ENCODE measurements at places on chromosomes 7 and 10.

DNA sequence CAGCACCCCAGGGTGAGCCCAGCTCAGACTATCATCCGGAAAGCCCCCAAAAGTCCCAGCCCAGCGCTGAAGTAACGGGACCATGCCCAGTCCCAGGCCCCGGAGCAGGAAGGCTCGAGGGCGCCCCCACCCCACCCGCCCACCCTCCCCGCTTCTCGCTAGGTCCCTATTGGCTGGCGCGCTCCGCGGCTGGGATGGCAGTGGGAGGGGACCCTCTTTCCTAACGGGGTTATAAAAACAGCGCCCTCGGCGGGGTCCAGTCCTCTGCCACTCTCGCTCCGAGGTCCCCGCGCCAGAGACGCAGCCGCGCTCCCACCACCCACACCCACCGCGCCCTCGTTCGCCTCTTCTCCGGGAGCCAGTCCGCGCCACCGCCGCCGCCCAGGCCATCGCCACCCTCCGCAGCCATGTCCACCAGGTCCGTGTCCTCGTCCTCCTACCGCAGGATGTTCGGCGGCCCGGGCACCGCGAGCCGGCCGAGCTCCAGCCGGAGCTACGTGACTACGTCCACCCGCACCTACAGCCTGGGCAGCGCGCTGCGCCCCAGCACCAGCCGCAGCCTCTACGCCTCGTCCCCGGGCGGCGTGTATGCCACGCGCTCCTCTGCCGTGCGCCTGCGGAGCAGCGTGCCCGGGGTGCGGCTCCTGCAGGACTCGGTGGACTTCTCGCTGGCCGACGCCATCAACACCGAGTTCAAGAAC lies 1.1 kb downstream of the VIM start:
- peak; percentile 84 for DNase-seq

GRCh38 chr10:10677479-10677878 lies 340.2 kb upstream of the CELF2 start:
- peak; percentile 24 for DNase-seq

DNA sequence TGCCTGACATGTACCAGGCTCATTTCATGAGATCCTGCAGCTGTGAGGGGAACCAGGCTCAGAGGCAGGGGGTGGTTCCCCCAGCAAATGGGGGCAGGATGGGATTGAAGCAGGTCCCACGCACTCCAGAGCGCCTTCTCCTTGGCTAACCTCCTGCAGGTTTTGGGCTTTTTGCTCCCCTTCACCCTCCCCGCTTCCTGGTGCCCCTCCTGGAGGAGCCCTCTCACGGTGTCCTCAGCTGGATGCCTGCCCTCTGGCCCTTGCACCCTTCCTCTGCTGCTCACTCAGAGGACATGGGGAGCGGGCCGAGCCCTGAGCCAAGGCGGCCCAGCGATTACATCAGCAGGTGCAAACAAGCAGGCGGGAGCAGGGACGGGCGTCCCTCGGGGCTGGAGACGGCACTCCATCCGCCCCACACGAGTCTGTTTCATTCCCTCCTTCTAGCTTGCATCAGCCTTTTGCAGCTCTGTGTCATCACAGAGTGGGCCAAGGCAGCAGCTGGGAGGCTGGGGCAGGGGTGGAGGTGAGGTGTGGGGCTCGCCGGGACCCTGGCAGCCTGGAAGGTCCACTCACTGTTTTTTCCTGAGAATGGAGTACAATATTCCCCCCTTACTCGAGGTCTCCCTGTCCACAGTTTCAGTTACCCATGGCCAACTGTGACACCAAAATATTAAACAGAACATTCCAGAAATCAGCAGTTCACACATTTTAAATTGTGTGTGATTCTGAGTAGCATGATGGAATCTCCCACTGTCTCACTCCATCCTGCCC lies 52.7 kb upstream of the SLC29A3 start:
- no peak for DNase-seq

DNA sequence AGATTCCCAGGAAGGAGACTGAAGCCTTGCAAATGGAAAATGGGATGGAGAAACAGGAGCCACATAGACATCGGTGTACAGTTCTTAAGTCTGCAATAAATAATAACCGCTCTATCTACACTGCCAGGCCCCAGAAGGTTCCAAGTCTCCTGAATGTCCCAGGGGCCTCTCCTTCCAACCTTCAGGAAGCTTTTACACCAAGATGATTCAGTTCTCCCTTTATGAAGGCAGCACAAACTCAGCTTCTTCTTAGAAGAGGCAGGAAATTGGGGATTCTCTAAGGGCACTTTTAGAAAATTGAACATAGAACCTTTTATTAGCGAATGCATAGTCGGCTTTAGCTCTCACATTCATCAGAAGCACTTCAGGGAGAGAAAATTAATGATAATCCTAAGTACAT lies 130.8 kb upstream of the LYZL1 start:
- DNase-seq, result no peak

DNA sequence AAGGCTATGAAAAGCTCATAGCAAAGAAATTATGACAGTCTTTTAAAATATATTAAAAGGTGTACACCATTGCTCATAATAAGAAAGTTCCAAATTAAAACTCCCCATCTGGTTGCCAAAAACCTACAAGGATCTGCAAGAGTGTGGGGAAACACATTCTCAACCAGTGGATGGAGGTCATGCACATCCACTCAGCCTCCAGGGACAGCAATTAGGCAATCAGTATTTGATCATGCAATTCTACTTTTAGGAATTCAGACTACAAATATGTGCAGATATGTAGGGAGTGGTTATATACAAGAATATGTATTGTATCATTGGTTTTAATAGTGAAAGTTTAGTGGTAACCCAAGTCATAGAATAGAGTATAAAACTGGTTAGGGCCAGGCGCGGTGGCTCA lies 157.8 kb downstream of the FGFR2 start:
- no peak for DNase-seq

DNA sequence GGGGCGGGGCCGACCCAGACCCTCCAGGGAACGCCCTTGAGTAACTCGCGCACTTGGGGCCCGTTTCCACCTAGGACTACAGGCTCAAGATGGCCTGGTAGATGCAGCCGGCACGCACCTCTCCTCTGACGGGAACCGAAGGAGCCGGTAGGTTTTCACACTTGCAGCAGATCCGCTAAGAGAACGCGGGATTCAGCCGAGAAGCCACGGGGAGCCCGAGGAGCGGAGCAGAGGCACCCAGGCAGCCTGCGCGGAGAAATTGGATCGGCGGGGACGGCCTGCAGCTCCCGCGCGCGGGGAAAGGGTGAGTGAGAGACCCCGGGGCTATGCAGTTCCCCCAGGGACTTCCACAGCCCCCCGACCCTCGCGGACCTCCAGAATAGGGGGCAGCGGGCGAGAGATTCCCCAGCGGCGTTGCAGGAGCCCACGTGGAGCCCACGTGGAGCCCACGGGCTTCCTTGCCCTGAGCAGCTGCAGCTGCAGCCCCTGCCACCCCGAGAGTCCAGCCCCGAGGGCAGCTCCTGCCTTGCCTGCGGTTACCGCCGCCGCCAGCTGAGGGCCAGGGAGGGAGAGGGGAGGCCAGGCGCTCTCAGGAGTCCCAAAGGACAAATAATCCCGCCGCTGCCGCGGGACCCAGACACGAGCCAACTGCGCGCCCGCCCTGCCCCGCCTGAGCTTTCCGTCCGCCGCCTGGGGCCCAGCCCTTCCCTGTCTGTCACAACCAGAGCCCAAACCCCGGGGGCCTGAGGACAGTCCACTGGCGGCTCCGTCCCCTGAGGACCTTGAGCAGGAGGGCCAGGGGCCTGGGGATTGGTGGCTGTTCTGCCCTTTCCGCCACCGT lies 13.1 kb downstream of the IFT22 start:
- DNase-seq, result peak; percentile 49

- DNase-seq, result no peak
These were observed 30.0 kb upstream of the C1GALT1 start for GRCh38 chr7:7152315-7152714.

DNA sequence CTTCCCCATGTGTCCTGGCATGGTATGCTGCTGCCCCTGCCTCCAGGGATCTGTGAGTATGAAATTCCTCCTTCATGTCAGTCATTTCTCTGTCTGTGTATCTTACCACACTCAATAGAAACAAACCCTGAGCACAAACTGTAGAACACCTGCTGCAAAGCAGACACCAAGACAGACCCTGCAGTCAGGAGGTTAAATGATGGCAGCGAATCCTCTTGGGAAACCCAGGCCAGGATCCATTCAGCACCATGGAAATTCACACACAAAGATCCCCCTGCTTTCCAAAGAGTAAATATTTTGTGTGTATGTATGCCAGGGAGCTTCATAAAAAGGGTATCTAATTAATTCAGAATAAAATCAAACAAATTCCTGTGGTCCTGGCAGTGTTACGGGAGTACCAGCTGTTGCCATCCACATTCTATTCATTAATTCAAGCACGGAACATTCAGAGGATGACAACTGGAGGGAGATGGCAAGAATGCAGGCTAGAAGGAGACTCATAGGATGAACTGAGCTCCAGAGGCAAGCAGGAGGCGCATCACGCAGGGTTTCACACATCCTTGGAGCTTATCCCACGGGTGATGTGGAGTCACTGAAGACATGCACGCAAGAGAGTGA lies 14.8 kb downstream of the ITIH5 start:
- no peak for DNase-seq

- DNase-seq, result no peak
These were observed 23.3 kb upstream of the PCGF5 start for GRCh38 chr10:91197127-91197526.

DNA sequence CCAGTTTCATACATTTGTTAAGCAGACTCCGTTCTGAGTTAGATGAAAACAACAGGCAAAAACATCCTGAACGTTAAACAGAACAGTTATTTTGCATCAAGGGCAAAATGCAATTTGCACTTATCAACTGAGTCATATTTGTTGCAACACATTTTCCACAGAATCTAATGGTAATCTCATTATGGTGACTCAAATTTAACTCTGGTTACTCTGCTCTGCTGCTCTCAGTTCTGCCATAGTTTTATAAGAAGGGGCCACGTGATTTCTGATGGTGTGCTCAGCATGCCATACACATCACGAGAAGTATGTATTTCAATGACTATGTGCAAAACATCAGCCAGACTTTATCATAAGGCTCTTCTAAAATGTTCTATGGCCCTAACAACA lies 148.8 kb downstream of the CHCHD3 start:
- no peak for DNase-seq

DNA sequence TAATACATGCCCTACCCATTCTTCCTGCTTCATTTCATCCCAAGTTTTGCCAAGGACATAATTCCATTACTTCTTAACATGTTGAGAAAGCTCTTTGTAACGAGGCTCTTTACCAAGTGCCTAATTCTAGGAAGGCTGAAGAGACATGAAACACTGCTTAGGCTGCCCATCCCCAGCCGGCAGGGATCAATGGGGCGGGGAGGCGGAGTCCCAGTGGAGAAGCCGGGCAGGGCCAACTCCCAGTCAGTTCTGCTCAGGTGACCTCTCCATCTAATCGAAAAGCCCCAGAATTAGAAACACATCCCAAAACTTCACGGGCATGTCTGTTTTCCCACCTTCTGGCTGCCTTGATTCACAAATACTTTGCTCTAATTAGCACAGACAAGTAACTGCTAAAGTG lies 89.5 kb upstream of the LYZL1 start:
- no peak for DNase-seq

DNA sequence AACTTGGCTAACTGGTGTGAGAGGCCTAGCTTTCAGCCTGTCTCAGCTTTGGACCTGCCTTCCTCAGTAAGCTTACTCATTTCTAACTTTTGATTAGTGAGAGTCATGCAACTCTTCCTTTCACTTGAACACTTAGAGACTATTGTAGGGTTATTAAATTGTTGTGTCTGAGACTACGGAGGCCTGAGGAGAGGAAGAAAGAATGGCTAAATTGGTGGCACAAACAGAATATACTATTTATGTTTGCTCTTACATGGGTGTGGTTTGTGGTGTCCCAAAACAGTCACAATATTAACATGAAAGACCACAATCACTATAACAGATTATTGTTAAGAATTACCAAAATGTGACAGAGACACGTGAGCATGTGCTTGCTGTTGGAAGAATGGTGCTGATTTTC lies 82.1 kb downstream of the TRIM24 start:
- no peak for DNase-seq

- no peak for DNase-seq
These were observed 90.9 kb upstream of the TCF7L2 start for GRCh38 chr10:112858986-112859651.

GRCh38 chr7:22390516-22390915 lies 33.6 kb upstream of the RAPGEF5 start:
- DNase-seq, result no peak
